NCI-H2029 treated with DMSO at 0.1 percent for 48 hours (cell line): ENCODE measurements at places on chromosomes 3 and 15.

- no peak for DNase-seq
Observed at GRCh38 chr3:193960487-193961274, 175.3 kb upstream of the HES1 start.

DNA sequence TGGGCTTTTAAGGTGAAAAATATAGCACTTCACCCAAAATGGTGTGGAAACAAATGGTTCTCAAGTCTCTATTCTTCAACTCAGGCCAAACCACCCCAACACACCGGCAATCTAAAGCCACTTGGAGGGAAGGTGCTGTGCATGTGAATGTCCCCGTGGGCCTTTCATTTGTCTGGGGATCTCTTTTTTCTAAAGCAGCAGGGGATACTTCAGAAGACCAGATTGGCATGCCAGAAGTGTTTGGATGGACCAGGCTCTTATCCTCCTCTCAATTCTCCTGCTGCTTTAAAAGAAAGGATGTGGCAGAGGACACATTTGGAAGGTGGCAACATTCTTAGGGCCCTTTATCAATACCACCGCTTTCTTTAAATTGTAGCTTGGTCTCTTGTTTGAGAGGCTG, 193.1 kb downstream of the MEIS2 start:
- no peak for DNase-seq

DNA sequence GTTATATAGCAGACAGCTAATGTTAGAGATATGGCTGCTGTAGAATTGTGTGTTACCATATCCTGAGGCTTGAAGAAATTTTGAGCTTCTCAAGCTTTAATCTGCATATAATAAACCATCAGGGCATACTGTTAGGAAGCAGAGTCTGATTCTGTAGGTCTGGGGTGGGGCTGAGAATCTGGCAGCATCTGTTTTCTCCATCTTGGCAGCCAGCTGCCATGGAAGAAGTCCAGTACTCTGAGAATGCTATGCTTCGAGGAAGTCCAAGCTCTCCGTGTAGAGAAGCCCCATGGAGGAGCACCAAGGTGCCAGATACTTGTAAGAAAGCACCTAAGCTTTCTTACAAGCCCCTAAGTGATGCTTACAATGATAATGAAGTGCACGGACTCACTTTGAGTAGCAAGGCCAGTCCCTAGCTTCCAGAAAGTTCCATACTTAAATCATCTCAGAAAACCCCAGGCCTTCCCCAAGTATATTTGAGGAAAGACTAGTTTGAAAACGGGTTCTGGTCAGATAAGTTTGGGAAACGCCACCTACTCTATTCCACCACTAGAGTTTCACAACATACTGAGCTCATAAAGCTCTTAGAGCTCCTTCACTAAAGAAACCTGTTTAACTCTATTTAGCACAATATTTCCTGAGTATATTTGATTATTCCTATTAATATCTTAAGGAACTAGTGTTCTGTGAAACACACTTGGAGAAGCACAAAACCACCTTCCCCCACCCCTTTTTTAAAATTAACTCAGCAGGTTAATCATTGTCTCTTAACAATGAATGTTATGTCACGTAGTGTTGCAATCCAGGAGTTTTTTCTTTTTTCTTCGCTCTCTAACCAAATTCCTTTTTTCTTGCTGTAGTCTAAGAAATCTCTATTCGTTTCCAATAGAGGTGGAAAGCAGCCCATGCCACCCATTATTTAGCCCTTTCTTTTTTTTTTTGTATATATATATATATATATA, 59.9 kb upstream of the RASGRP1 start:
- no peak for DNase-seq

GRCh38 chr3:185555860-185556347, 3.5 kb upstream of the LIPH start:
- DNase-seq: no peak

GRCh38 chr3:177424521-177424920, 227.2 kb upstream of the TBL1XR1 start:
- DNase-seq: no peak

GRCh38 chr15:76338486-76339304, 2.1 kb downstream of the ISL2 start:
- no peak for DNase-seq

DNA sequence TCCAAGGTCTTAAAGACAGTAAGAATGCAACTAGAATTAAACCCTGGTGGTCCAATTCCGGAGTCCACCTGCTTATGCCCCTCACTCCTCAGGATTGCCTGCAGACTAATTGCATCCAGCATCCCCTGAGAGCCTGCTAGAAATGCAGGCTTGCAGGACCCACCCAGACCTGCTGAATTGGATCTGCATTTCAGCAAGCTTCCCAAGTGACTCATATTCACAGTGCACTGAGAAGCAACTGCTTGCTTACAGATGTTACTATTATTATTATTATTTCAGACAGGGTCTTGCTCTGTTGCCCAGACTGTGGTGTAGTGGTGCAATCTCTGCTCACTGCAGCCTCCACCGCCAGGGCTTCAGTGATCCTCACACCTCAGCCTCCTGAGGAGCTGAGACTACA, 83.5 kb upstream of the VGLL4 start:
- no peak for DNase-seq

GRCh38 chr15:89799011-89799911, 15.4 kb downstream of the ANPEP start:
- DNase-seq: no peak

- no peak for DNase-seq
Observed at GRCh38 chr3:146100180-146100579, 60.8 kb downstream of the PLOD2 start.

GRCh38 chr3:45212095-45212468, 14.0 kb downstream of the TMEM158 start:
- DNase-seq: no peak

- no peak for DNase-seq
Observed at GRCh38 chr3:183370391-183370790, 58.0 kb downstream of the MCF2L2 start.

DNA sequence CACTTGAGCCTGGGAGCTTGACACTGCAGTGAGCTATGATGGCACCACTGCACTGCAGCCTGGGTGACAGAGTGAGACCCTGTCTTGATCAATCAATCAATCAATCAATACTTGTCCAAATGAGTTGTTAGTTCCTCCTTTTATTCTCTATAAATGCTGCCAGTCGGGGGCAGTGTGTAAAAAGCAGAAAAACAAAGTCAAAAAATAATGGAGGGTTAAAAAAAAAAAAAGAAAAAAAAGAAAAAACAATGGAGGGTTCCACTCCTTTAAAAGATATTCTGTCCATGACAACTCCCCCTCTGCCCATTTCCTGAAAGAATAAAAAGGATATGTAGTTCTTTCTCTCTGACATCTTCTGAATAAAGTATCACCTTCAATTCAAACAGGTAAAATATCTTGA, 1068.6 kb downstream of the FHIT start:
- no peak for DNase-seq

DNA sequence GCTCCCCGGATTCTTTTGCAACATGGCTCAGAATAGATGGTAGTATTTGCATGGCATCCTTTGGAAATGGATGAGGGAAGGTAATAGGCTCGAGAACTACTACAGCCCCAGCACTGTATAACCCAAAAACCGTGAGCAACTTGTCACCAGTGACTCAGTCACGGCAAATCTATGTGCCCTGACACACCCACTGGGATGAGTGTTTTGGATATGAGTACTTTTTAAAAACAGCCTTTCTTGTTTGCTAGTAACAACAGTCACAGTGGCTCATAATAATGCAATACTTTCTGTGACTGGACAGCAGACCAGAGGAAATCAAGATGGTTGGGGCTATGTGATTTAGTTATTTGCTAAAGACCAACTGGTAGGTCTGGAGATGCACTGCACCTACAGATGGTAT, 299.6 kb downstream of the ULK4 start:
- DNase-seq: no peak

- DNase-seq: no peak
Observed at GRCh38 chr15:73694419-73694818, 10.2 kb downstream of the CD276 start.

DNA sequence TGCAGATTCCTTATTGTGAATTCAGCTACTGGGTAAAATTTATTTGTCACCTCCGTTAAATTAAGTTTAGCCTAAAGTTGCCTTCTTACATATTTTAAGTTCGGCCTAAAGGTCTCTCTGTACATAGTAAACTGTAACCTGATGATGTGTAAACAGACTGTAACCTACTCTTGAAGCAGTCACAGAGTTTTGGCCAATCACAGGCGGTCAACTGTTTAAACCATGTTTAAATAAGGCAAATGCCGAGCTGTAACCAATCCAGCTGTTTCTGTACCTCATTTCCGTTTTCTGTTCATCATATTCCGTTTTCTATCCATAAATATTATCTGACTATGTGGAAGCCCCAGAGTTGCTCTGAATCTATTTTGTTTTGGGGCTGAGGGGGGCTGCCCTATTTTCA, 2.4 kb upstream of the ADAMTSL3 start:
- DNase-seq: no peak

DNA sequence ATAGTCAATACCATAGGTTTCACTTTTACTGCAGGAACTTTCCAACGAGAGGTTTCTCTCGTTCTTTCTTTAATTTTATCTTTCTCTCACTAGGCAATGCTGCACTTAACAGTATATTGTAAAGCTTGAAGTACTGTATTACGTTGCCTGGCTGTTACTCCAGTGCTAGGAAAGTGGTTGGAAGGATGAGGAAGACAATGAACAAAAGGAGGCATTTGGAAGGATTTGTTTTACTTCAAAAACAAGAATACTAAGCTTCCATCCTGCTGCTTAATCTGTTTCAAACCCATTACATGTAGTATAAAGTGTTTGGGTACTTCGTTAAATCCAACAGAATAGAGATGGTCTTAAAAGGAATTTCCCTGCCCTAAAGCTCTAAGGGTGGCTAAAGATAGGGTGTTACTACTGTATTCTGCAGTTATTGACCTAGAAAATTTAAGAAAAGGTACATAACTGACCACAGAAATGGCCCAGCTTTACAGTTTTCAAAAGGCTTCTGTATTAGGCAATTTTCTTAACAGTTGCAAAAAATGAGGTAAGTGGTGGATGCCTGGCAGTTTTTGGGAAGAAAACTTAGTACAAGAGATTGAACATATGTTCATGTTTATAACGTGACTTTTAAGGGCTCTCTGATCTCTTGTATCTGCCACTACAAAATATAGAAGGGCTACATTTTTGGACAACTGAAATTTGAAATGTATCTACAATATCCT, 785 bp upstream of the IFT57 start:
- DNase-seq: no peak
